Hematopoietic multipotent progenitor cell treated with erythropoietin and hydrocortisone succinate and interleukin-3 and kit ligand, for 4 days (in vitro differentiated cells): ENCODE measurements at places on chromosomes 11 and 22.

DNA sequence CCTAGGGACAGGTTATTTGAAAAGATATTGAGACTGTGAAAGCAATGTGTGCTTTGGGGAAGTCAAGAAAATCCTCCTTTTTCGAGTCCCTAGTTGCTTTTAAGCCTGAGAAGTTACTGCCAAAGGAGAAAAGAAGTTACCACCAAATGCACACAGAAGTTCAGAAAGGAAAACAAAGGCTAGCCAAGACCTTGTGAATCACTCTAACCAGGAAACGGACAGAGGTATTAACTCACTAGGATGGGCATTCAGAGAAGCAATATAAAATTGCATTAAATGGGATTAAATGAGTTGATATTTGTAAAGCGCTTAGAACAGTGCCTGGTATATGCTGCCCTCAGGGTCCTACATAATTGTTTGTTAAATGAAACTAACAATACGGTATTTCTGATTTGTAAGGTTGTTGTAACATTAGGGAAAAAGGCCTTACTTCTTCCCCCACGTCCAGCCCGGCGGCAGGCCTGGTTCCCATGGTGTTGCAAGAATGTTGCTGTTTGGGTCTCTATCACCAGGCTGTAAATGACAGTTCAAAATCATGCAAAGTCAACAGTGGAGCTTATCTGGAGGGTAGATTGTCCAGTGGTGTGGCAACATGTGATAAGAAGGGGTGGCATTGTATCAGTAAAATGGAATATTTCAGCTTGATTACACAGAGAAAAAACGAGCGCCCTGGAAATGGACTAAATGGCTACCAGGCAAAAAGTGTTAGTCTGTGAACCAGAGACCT is 7.1 kb downstream of the TMA7B start:
- peak; percentile 92 for DNase-seq

DNA sequence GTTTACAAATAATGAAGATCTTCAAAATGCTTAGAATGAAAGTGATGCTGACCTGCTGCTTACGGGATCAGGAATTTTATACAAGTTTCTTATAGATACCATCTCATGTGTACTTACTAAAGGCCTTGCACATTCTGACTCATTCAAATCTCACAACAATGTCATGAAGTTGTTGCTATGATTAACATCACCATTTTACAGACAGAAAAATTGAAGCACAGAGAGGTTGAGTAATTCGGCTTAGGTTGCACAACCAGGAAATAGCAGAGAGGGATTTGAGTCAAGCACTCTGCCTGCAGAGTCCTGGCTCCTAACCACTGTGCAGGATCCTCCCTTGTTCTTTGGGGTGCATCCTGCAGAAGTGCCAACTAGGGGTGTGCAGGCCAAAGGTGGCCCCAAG is 471.9 kb downstream of the MIAT start:
- no peak for DNase-seq

- DNase-seq, result no peak
Observed at GRCh38 chr11:67116758-67117105, 2.3 kb upstream of the KDM2A start.

DNA sequence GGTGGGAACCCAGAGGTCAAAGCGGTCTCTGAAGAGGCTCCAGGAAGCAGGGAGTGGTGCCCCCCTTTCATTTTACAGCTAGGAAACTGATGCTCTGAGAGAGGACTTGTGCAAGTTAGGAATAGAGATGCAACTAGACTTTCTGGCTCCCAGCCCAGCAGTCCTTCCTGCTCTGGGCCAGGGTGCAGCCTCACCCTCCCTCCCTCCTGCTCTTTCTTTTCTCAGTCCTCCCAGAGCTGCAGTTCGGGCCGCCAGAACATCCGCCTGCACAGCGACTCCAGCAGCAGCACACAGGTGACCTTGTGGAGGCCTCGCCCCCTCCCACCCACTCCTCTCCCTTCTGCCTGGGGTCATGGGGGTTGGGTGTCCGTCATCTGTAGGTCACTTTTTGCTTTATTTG is 51.5 kb downstream of the LHFPL7 start:
- peak; percentile 19 for DNase-seq

DNA sequence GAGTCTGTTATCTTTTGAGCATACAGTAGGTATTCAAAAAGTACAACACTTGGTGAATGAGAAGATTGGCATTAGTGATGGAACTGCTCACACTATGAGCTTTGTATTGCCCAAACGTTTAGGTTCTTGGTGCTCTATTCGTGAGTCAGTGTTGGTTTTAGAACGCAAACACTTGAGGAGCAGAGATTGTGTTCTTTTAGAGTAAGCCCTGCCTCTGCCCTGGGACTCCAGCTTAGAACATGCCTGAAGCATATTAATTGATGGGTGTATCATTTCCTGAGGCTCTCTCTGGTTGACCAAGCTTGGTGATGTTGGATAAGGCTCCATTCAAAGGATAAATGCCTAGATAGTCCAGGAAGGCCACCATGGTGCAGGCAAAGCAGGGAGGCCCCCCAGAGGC is 10.9 kb downstream of the MTNR1B start:
- no peak for DNase-seq

- no peak for DNase-seq
Observed at GRCh38 chr11:76013526-76013925, 192.8 kb downstream of the WNT11 start.
